ENCODE measurements at places on chromosomes 7 and 10.

DNA sequence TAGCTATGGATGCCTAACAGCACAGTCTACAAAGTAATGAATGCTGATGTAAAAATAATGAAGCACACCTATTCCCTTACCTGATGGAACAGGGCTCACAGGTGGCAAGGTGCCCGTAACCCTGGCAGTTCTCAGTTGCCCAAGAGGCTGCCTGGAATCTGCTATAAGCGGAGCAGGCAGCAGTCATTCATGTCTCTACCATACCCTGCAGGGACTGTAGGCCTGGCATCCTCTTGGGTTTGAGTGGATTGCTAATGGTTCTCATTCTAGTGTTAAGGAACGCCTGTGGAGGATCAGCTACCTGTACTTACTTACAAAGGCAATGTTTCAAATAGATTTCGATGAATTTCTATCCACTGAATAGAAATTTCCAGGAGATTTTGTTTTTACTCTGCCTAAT, 38.4 kb downstream of the BAIAP2L1 start:
- no peak for DNase-seq

GRCh38 chr10:75726522-75727483, 295.4 kb downstream of the LRMDA start:
- no peak for DNase-seq

DNA sequence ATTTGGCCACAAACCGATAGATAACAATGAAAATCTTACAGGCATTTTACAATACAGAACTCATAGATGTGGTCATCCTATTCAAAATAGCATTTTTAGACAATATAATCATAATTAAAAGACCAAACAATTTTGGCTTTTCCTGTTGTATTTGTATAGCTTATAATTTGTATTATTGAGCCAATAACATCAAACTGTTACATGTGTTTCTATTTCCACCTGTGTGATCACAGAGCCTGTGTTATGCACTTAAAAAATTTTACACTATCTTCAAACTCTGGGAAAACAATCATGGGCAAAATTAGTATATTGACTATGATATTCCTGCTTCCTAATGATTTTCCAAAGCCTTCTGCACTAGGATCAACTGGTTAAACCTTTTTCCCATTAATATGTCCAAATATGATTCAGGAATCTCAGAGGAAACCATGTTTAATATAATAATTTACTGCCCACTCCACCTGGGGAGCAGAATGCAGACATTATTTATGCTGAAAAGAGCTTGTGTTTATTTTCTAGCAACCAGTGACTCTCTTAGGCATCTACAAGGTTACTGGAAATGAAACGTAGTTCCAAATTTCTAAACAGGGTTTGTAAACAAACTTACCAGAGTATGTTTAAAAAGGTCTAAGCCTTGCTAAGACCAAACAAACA, 1.7 kb downstream of the RHOBTB1 start:
- no peak for DNase-seq

DNA sequence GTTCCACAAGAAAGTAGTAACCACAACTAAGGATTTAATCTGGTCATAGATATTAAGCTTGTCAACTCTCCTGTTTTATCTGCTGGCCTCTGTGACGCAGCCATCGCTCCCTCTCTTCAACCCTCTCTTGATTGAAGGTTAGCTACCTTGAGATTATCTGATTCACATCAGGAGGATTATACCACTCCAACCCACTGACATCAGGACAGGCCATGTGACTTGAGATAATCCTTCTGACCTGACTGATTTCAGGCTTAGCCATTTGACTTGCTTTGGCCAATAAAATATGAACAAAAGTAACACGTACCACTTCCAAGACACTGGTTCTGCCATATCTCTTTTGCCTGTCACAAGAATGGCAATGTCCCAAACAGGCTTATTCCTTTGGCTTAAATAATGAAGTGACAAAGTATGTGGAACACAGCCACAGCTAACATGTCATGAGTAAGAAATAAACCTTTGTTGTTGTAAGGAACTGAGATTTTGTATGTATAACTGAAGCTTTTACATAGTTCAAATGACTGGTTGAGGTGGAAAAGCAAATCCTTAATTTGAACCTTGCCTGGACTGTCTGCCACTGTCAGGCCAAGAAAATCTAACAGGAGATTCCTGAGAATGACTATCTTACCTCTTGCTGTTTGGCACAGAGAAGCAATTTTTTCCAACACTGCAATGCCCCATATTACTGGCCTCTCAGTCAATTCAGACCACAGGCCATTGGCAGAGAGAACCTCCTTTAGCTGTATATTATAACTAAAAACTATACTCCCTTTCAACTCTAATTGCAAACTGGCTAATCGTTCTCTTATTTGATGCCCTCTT, 13.9 kb downstream of the ZNF438 start:
- DNase-seq, result no peak

- no peak for DNase-seq
Observed at GRCh38 chr10:70481831-70482530, 3.4 kb downstream of the PALD1 start.

DNA sequence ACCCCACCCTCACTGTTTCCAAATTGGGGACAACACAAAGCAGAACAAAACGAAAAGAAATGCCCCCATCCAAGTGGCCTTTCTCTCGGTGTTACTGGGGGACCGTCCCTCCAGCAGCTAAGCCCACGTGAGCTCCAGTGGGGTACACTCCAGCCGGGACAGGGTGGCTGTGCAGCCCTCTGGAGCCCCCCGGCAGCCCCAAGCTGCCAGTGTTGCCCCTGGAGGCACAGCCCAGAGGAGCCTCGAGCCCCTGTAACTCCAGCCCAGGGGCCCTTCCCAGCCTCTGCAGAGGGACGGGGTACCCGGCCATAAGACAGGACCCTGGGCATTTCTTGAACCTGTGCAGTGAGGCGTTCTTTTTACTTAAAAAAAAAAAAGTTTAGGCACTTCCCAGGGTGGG, 124.5 kb upstream of the KCTD7 start:
- DNase-seq, result no peak

GRCh38 chr7:47957156-47957555, 8.9 kb upstream of the PKD1L1 start:
- DNase-seq, result no peak

GRCh38 chr10:113458451-113458850, 94.4 kb upstream of the HABP2 start:
- DNase-seq, result no peak

DNA sequence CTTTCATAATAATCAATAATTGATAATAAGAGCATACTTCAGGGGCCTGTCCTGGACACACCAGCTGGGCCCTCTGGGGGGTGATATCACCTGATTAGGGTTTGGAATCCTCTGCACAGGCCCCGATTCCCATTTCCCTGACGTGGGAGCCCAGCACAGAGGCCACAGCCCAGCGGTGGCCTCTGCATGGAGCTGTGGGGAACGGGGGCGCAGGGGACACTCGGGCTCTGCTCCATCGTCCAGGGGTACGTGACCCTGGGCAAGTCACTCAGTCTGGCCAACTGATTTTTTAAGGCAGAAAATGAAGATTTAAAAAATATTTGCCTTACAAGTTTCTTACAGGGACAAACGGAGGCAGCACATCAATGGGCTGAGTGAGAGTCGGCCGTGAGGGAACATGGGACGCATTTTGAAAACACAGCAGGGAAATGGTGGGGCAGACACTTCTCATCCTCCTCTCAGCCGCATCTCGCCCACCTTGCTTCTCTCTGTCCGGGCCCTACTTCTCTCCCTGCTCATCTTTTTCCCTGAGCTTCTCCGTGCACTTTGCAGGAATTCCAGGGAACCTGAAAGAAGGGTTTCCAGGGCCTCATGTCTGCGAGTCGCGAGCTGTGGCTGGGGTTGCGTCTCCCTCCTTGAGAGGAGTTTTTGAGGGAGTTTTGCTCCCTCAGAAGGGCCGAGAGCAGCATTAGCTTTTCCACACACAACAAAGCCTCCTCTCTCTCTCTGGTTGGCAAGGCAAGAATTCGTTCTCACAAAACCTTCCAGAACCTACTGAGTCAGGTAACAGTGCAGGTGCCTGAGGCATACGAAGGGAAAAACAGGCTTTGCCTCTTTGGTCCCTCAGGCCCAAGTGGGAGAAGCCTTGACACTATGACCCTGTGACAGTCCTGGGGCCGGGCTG, 312.0 kb downstream of the WDR37 start:
- no peak for DNase-seq

GRCh38 chr7:84237533-84238173, 43.1 kb upstream of the SEMA3A start:
- no peak for DNase-seq

- no peak for DNase-seq
Observed at GRCh38 chr7:134905375-134905774, 80.9 kb upstream of the AGBL3 start.

DNA sequence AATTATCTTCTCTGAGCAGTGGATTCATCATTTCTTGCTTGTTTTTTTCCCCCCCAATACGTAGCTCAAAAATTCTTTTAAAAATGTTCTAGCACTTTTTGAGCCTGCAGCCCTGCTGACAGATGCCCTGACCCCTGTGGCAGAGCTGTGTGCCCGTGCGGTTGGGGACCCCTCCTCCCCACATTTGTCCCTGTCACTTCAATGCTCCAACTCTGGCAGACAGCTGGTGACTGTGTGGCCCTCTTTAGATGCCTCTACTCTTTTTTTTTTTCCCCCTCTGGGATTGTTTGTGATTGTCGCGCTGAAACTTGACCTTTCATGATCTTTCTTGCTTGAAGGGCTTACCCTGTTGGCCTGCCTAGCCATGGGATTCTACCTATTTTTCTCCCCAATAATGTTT, 214.1 kb downstream of the TMEM178B start:
- no peak for DNase-seq

GRCh38 chr10:119644994-119645393, 6.2 kb upstream of the BAG3 start:
- no peak for DNase-seq

DNA sequence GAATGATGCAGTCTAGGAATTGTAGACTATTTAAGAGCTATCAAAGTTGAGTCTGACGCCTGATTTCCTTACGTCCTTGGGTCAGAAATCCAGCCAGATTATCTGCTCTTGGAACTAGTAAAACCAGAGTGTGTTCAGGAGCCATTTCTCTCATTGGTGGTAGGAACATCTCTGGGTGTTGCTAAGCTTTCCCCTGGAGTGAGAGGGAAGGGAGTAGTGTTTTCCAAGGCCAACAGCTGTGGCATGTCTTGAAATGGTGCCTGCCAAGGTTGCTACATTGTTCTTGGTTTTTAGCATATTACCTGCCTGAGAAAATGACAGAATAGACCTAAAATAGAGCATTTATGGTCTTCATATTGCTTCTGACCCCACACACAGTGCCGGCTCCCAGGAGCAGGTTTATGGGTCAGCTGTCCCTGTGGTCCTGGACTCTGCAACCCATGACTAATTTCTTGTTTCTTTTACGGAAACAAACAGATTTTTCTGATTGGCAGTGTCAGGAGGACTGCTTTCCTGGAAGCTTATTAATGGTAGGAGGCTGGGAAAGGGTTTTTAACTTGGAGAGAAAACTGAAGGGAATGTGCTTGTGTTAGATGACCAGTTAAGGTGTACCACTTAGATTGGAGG, 17.5 kb downstream of the GBF1 start:
- DNase-seq, result no peak

- DNase-seq, result no peak
Observed at GRCh38 chr7:20504060-20504459, 111.4 kb upstream of the ABCB5 start.
